ENCODE measurements at places on chromosomes 4 and X.

DNA sequence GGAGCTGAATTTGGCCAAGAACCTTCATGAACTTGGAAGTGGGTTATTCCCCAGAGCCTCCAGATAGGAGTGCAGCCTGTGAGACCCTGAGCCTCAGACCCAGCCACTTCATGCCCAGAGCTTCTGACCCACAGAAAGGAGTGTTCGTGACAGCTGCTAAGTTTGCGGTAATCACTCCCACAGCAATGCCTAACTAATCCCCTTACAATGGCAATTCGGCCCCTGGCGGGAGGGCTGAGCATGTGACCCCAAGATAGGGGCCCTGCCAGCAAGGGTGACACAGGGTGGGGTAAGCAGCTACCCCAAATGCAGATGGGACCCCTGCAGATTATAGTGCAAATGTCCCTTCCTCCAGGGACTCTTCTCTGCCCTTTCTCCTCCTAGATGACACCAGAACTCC lies 22.5 kb downstream of the PNMA6E start:
- no peak for DNase-seq

DNA sequence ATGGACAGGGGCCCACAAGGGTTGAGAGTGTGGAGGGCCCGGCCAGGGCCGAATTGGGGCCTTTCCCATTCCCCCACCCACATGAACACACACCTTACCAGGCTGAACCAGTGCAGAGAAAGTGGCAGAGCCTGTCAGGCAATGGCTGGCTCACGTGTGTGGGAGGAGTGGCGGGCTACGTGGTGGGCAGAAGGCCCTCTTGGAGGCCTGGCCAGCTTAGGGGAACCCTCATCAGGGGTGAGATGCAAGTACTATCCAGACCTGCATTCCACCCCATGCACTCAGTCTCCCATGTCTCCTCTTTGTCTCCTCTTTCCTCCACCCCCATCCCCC lies 965 bp downstream of the TCEAL4 start:
- no peak for DNase-seq

DNA sequence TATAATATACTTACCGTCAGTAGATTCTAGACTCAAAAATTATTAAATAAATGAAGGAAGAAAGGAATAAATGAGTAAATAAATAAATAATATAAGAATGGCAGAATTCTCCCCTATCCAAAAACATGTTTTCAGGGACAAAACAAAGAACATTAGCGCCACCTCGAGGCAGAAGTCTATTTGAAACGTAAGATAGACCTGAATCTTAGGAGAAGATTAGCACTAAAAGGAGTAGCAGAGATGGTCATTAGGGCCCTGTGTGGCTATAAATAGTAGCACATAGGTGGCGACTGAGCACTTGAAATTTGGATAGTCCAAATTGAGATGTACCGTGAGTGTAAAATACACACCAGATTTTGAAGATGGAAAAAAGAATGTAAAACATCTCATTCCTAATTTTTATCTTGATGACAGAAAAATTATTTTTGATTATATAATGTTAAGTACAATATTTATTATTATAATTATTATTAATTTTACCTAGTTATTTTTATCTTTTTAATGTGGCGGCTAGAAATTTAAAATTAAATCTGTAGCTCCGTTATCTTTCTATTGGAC lies 24.3 kb upstream of the SRD5A3 start:
- DNase-seq, result peak; percentile 41

DNA sequence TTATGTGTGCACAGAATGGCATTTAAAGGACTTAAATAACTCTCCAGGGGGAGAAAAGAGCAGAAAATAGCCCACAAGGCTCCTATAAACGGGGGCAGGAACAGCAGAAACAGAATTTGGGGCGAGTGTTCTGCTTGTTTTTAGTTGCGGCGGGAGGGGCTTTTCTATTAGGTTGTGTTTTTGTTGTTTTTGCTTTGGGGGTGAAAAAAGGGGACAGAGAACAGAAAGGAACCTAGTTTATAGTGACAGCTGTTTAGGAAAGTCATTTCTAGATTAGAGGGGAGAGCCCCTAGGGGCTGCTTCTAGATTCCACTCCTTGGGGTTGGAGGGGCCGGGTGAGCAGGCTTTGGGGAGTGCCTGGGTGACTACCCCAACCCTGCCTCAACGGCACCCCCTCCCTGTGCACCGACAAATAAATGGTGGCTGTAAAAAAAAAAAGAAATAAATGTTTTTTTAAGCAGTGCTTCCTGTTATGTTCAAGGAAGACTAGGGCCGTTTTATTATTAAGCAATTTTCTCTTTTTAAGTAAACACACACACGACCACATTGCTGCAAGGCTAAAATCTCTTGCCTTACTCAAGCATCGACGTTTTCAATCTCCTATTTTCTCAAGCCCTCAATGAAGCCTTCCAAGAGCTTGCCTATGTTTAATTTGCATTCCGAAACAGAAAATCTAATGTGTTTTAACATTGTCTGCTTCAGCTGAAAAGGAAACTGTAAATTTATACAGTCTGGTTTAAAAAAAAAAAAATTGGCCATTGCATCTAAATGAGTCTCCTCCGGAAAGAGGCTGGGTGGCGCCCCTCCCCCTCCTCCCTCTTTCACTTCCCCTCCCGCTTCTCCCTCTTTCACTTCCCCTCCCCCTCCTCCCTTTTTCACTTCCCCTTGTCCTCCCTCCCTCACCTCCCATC lies 123.3 kb upstream of the TBL1X start:
- peak; percentile 22 for DNase-seq

DNA sequence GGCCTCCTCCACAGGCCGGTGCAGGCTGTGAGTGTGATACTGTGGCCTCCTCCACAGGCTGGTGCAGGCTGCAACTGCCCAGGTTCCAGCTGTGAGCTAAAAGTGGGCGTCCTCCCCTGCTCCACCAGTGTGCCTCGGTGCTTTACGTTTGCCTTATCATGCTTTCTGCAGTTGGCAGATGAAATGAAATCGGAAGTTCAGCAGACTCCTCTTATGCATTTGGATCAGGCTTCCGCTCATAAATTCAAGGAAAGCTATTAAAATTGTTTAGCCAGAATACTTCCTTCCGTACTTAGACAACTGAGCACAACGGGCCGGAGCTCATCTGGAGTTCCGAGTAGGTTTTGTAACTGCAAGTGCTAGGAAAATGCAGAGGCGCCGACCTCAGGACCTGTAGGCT lies 12.0 kb downstream of the CYP4V2 start:
- DNase-seq, result no peak

GRCh38 chr4:107853444-107854355 lies 29.0 kb downstream of the SGMS2 start:
- DNase-seq, result no peak

All from DMS79 treated with DMSO at 0.1 percent for 48 hours (cell line).